ENCODE measurements at places on chromosomes 11 and 22.

DNA sequence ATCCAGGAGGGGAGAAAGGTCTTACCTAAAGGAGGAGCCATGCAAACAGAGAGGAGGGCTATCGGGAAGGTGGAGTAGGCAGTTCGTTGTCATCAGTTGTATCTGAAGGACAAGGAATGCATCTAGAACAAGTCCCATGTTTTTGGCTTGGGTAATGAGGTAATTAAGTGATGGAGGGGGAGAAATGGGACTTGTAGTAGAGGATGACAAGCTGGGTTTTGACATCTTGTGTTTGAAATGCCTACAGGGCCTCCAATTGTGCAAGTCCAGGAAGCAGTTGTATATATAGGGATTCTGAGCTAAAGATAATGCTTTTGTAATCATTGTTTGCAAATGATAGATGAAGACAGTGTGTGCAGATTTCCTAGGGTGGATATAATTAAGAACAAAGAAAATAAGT, 622.8 kb downstream of the NTM start:
- no peak for DNase-seq

DNA sequence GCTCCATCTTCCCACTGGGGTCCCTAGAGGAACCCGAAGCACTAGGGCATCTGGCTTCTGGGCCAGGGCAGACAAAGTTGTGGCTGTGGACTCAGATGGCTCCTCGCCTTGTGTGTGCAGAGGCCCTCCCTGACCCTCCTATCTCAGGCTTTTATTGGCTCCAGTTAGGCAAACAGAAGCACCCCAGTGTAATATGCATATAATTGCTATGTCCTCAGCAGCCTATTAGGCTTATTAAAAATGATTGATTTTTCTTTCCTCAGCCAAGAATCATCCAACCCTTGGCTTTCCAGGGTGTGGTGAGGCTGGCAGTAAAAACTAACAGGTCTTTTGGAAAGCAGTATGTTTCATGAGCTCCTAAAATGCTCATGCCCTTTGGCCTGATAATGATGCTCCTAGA, 22.3 kb downstream of the UPB1 start:
- no peak for DNase-seq

GRCh38 chr22:27075891-27076290, 418.5 kb downstream of the MIAT start:
- no peak for DNase-seq

DNA sequence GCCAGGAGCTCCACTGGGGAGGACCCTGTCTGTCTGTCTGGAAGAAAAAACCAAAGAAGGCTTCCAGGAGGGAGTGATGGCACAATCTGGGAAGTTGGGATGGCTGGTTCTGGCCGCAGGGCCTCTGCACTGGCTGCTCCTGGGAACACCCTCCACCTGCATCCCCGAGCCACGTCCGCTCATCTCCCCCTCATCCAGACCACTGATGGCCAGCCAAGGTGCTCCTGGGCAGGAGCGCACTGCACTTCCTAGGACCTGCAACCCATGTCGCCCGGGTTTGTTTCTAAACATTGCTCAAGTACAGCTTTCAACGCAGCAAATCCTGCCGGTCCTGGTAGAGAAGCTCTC, 4.9 kb upstream of the IFITM10 start:
- no peak for DNase-seq

DNA sequence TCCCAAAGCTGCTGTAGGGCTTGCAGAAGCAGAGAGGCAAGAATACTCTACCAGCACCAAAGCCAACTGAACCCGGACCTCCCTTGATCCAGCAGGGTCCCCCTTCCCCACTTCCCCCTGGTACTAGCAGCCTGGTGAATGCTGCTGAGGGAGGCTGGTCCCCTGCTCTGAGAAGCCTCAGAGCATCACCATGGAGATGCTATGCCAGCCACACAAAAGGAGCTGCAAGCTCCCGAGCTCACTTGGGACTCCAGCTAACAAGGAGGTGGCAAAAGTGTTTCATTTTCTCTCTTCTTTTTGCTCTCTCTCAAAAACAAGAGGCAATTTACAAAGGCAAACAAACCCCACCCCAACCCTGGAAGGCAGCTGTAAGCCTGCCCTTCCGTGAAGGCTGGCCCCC, 509.8 kb downstream of the BUD13 start:
- DNase-seq: no peak

DNA sequence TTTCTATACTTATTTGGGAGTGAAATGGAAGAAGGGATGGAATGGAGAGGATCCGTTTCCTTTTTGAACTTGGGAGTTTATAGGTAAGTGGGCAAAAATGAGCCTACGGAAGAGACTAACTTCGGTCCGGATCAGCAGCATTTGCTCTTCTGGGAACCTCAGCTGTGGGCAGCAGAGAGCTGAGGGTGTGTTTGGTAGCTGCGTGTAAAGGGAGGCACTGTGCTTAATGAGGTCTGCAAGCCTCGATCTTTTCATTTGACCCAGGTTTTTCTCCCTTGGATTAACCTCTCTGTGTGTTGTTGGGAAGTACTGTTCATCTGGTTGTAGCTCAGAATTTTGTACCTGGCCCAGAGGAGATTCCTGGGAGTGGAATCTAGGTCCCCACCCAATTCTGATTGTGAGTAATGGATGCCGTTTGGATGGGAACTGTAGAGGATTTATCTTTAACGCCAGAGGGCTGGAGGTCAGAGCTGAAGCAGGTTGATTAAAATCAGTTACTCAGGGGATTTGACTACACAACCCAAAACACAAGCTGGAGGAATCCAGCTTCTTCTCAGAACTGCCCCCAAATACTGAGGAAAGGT, 201.6 kb upstream of the SORL1-AS1 start:
- no peak for DNase-seq

DNA sequence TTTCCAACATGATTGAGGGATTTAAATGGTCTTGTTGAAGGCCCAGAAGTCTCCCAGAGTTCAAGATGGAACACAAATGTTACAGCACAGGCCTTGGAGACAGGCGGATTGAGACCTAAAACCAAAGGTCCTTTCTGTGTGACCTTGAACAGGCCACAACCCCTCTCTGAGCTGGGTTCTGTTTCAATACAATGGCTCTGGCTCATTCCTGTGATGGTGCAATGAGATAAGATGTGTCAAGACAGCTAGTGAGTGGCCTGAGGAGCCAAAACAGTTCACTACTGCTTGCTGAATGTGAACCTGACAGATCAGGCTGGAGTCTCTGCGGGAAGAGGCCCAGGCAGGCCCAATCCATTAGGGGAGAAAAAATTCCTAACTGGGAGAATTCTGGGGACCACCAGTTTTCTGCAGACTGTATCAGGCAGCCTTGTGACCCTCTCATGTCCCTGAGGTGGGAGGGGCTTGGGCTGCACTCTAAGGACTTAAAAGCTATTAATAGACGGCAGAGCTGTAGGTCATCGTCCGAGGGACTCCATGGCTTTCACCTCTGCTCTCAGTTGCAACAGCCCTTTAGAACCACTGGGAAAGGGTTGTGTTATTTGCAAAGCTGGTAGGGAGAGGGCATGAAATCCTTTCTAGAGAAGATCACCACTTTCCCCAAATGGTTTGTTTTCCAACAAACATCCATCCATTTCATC, 126.1 kb upstream of the TEAD1 start:
- no peak for DNase-seq

- peak; percentile 53 for DNase-seq
Observed at GRCh38 chr11:128695539-128696221, 1.8 kb downstream of the FLI1 start.

- no peak for DNase-seq
Observed at GRCh38 chr11:43116071-43116470, 195.7 kb upstream of the API5 start.

DNA sequence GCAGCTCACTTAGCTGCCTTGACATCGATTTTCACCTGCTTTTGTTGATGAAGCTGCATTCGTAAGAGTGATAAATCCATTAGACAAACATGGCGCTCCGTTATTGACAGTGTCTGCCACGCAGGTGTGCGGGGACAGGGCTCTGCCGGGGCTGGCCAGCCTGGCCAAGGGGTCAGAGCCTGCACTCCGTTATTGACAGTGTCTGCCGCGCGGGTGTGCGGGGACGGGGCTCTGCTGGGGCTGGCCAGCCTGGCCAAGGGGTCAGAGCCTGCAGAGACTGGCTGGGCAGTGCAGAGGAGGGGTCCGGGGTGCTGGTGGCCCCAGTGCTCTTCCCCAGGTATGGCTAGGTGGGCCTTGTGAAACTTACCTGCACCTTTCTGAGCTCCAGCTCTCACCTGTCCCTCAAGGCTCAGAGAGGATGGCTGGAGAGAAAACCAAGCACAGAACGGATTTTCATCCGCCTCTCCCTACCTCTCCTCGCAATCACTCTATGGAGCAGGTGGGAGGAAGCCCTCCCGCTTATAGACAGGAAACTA, 101.6 kb upstream of the B3GAT1 start:
- DNase-seq: no peak

Measured in MM.1S (cell line).